Gastrocnemius medialis (tissue), 4 donors: ENCODE measurements at places on chromosomes 3 and 15. TPM values are rescaled to one million over a fixed set of nuclear protein-coding genes. Genes with fewer than 3 reads are reported as not detected.

DNA sequence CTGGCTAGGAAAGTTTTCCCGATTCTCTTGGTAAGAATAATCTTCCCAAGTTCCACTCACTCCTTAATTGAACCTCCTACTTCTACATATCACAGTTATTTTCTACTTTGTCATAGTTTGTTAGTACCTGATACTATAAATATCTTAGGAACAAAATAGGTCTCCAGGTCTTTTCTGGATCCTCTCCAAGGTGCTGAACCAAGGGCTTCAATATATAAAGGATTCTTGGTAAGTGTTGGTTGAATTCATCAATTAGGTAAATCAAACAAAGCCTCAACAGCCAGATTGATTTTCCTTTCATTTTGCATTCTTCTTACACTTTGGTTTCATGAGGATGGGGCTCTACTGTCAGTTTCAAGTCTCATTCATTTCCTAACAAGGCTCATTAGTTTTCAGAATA is 27.6 kb upstream of the RTP4 start:
- no peak for DNase-seq
- H3K36me3 ChIP-seq: no peaks in the 10 kb centered on the region
- H3K27ac ChIP-seq: no peak overlapping the region
- no peak overlapping the region for H3K4me3 ChIP-seq

CCK gene
- total RNA-seq: not detected

DNA sequence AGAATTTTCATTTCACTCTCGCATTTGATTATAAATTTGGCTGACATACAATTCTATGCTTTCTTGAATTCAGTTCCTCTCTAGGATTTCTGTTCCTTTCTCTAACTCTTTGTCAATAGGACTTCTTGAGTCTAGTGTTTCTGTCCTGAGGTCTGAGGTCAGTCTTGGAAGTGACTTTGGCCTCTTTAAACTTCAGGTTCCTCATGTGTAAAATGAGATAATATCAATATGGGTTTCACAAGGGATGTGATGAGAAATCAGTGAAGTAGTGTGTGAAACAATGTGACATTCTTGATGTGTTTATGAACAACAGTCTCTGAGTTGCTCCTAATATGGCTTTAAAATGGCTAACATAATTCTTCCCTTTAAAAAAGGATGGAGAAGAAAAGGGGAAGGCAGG is 92.2 kb downstream of the SV2B start:
- H3K4me3 ChIP-seq: no peak overlapping the region
- no peak overlapping the region for H3K27ac ChIP-seq
- no peaks in the 10 kb centered on the region for H3K4me1 ChIP-seq
- no peaks in the 10 kb centered on the region for H3K36me3 ChIP-seq
- no peaks in the 10 kb centered on the region for H3K27me3 ChIP-seq

DNA sequence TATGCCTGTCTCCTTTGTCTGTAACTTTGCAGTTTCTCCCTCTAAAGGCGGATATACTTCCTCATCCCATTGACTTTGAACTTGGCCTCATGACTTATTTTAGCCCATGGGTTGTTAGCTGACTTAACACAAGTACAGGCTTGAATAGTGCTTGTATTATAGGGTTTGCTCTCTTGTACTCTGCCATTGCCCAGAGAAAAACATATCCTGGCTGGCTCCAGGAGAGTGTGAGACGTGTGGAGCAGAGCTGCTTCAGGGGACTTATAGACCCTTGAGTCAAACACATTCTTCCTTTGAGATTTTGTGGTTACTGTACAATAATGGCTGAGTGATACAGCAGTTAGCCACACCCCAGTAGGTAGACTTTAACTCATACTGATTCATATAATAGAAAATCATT is 124.0 kb downstream of the RAP2B start:
- H3K27ac ChIP-seq: peak overlapping the region; percentile 12
- no peaks in the 10 kb centered on the region for H3K4me1 ChIP-seq
- H3K36me3 ChIP-seq: no peaks in the 10 kb centered on the region
- DNase-seq: no peak

GRCh38 chr3:159252274-159252673 is 450.4 kb downstream of the MFSD1 start:
- no peaks in the 10 kb centered on the region for H3K27me3 ChIP-seq
- DNase-seq: no peak
- no peak overlapping the region for H3K4me3 ChIP-seq
- no peak overlapping the region for H3K27ac ChIP-seq
- no peaks in the 10 kb centered on the region for H3K36me3 ChIP-seq

- no peak overlapping the region for H3K4me3 ChIP-seq
- no peaks in the 10 kb centered on the region for H3K36me3 ChIP-seq
- DNase-seq: no peak
- peaks cover 15% of the 10 kb centered on the region for H3K4me1 ChIP-seq
Measured at GRCh38 chr3:32195995-32196540, 42.4 kb upstream of the CMTM8 start.

- peak overlapping the region; percentile 92 for H3K27ac ChIP-seq
- H3K36me3 ChIP-seq: no peaks in the 10 kb centered on the region
- DNase-seq: no peak
- H3K27me3 ChIP-seq: no peaks in the 10 kb centered on the region
Measured at GRCh38 chr3:100708644-100708988, 678 bp upstream of the TFG start.

DNA sequence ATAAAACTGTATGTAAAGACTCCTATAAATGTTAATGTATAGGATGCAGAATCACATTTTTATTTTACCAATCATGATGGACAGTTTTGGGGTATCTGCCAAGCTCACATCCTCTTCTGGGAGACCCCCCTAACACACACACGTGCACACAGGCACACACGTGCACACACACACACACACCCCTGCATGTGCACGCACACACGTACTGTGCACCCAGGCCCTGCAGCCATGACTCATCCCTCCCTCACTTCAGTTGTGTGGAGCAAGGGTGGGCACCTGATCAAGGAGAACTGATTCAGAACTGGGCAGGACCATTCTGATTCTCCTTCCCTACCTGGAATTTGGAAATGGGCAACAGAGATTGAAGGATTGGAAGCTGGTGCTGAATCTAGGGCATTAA is 16.0 kb upstream of the MINDY4B start:
- no peak overlapping the region for H3K27ac ChIP-seq
- DNase-seq: no peak
- no peaks in the 10 kb centered on the region for H3K36me3 ChIP-seq
- no peak overlapping the region for H3K4me3 ChIP-seq

PSTPIP1 gene
- 0.76 TPM for total RNA-seq

- no peak overlapping the region for H3K27ac ChIP-seq
- DNase-seq: peak; percentile 3
- H3K4me1 ChIP-seq: no peaks in the 10 kb centered on the region
- no peaks in the 10 kb centered on the region for H3K36me3 ChIP-seq
Measured at GRCh38 chr3:36786921-36787890, 22.9 kb upstream of the DCLK3 start.

GRCh38 chr3:193971261-193971751 is 164.6 kb upstream of the HES1 start:
- H3K4me1 ChIP-seq: peaks cover 4% of the 10 kb centered on the region
- no peaks in the 10 kb centered on the region for H3K27me3 ChIP-seq

DNA sequence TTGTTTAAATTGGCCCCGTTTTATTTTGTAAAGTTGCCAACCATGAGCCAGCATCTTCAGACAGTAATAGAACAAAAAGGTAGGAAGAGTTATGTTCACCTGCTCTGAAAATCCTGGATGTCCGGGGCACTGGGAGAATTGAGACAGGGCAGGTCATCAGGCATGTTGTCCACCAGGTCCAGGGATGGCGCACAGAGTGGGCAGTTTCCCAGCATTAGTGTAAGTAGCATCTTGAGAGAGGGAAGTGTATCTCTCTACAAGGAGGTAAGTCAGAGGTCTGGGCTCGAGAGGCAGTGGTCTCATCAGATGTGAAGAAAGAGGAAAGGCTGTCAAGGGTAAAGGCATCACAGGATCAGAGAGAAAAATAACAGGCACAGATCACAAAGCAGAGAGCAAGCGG is 339.4 kb downstream of the CLSTN2 start:
- no peak overlapping the region for H3K27ac ChIP-seq
- no peaks in the 10 kb centered on the region for H3K36me3 ChIP-seq
- H3K4me1 ChIP-seq: no peaks in the 10 kb centered on the region
- DNase-seq: no peak
